ENCODE measurements at places on chromosomes 1 and 21.

DNA sequence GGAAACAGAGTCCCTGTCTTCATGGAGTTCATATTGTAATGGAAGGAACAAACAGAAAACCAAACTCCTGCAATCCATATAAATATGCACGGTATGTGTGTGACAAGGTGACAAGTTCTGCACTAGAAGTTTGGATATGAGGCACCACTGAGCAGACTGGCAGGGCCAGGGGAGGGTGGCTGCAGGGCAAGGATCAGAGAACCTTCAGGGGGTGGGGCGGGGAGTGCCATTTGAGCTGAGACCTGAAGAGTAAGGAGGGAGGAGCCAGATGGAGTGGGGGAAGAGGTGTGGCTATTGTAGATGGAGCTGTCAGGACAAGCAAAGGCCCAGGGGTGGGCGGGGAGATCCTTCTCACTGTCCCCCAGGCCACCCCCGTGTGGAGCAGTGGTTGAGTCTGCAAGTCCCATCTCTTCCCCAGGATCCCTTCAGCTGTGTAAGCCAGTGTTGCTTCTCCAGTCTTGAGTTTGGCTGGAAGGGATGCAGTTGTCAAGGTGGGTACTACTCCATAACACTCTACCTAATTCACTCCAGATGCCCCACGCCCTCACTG, 76.4 kb downstream of the ATP5PO start:
- no peak for DNase-seq

GRCh38 chr1:167722870-167723251, 1.1 kb downstream of the MPZL1 start:
- no peak for DNase-seq

DNA sequence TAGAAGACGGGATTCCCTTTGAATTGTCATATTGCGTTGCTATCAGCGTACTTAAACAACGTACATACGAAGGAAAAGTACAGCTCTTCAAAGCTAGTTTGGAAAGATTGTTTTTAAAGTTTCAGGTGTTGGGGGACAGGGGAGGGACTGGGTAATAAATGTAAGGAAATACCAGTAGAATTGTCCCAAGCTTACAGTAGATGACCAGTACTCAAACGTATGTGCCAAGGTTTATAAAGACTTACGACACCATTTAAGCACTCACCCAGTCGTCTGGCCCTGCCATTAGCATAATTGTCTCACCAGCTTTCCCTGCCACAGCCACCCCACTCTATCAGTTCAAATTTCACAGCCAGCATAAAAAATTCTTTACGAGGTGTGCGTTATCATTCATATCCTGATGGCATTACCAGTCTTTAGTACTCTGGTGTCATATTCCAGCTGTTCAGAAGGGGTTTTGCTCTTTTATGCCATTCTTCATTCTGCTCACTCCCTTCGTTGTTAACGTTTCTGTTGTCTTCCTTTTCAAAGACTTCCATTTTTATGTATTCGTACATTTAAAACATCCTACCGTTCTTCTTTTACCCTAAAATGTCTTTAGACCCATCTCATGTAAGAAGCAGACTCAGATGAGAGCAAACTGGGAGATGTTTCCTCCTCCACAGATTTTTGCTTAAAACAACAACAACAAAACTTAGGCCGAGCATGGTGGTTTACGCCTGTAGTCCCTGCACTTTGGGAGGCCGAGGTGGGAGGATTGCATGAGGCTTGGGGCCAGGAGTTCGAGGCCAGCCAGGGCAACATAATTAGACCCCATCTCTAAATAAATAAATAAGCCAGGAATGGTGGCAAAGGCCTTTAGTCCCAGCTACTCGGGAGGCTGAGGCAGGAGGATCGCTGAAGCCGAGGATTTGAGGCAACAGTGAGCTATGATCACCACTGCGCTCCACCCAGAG, 1.0 kb upstream of the HP1BP3 start:
- DNase-seq = peak; percentile 68

- no peak for DNase-seq
Observed at GRCh38 chr1:212669600-212669999, 30.0 kb downstream of the BATF3 start.

- DNase-seq = no peak
Observed at GRCh38 chr1:39003281-39003680, 12.2 kb downstream of the AKIRIN1 start.

DNA sequence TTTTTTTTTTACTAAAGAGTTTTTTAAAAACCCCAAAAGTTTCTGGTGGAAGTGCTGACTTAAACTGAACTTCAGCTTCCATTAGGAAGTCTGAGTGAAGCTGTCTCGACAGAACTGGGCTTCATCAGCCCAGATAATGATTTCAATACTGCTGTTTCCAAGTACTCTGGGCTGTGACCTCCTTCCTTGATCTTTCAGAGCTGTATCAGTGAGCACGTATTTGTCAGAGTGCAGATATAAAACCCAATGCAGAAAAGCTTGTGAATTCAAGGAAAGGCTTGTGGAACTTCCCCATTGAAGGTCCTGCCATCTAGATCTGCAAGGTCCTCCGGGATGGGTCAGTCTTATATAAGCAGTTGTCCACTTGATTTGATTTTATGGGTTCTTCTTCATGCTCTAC, 50.1 kb upstream of the RGS21 start:
- DNase-seq = no peak

DNA sequence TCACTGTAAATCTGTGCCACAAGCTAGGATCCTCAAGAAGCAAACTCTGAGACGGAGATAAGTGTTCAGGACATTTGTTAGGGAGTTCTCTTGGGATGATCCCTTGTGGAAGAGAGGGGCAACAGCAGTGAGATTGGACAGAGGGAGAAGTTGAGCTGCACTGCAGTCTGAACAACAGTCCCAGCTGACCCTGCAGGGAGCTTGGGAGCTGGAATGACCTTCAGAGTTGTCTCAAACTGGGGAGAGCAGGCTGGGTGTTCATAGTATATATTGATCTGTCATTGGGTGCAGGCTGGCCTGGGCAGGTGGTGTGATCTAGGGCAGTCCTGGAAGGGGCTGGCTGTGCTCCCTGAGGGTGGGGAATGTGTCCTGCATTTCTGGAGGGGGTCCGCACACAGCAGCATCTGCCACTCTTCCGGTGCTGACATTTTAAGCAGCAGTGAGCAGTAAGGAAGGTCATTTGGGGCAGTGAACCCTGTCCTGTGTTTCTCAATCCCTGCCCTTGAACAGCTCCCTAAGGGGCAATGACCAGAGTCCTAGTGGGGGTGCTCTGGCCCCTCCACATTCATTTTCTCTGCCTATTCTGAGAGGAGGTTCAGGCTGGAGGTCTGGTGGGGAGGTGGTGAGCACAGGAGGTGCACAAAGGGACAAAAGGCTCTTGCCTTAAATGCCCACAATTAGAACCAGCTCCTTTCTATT, 90.2 kb upstream of the PPM1J start:
- no peak for DNase-seq

GRCh38 chr1:85816606-85817005, 108.4 kb upstream of the ZNHIT6 start:
- no peak for DNase-seq

- no peak for DNase-seq
Observed at GRCh38 chr1:183106166-183106565, 79.9 kb upstream of the LAMC2 start.

- DNase-seq = no peak
Observed at GRCh38 chr1:67479146-67479891, 49.1 kb upstream of the SERBP1 start.

GRCh38 chr1:30995990-30996612, 69.4 kb downstream of the PUM1 start:
- no peak for DNase-seq

DNA sequence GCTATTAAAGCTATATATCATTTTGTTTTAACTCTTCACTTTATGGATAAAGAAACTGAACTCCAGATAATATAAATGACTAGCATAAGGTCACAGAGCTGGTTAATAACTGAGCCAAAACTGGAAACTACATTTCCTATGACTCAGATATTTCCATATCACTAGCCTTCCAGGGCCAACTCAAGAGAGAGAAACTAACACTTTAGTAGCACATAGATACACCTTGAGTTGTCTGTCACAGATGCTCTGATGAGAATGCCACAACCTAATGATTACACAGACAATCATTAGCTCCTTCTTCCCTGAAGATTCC, 40.7 kb downstream of the NME7 start:
- no peak for DNase-seq

DNA sequence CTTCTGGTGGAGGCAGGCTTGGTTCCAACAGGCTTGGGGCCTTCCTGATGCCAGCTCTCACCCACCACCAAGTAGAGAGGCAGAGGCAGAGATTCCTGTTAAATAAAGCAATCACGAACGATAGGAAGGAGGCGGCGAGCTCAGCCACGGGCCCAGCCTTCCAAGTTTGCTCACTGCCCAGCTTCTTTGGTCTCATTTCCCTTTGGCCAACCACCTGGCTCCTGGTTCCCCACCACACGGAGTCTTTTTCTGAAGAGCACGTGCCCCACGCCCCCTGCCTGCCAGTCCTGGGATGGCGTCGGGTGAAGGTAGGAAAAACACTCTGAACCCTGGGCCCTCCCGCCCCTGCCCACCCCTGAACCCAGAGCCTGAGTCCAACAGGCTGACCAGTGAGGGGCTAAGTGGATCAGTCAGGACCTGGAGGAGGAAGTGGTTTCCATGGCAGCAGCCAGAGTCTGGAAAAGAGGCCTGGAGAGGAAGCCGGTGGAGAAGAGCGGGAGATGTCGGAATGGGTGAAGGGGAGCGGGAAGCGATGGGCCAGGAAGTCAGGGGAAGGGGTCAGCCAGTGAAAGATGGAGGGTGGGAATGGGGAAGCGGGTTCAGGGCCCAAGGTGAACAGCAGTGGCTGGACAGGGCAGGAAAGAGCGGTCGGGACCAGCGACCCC, 158.2 kb upstream of the KLHDC7A start:
- peak; percentile 13 for DNase-seq

DNA sequence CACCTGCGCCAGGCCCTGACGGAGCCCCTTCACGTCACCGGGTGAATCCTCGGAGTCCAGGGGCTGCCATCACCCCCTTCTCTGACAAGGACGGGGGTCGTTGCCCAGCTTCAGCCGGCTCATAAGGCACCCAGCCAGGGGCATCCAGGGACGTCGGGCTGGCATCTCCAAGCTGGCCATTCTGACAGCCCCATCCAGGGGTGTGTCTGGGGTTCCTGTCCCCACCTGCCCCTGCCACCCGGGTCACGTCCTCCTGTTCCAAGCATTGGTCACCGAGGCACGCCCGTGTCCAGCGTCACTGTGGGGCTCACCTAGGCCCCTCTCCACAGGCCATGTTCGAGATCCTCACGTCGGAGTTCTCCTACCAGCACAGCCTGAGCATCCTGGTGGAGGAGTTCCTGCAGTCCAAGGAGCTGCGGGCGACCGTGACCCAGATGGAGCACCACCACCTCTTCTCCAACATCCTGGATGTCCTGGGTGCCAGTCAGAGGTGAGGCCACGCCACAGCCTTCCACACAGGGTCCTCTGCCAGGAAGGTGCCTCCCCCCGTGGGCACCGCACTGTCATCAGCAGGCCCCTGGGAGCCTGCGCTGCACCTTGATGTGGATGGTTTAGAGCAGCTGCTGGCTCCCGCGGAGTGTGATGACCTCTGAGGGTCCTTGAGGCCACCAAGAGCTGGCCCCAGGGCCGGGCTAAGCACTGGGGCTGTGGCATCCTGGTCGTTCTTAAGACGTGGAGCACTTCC, 14.8 kb downstream of the ARHGEF16 start:
- no peak for DNase-seq

DNA sequence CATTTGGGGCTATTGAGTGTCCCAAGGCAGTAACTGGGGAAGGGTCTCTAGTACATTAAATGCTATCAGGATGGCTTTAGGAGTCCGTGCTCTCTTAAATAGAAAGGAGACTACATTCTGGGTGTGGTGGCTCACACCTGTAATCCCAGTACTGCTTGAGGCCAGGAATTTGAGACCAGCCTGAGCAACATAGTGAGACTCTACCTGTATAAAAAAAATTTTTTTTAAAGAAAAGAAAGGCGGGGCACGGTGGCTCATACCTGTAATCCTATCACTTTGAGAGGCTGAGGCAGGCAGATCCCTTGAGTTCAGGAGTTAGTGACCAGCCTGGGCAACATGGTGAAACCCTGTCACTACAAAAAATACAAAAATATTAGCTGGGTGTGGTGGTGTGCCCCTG, 21.5 kb downstream of the OSBPL9 start:
- no peak for DNase-seq

GRCh38 chr1:114695430-114696058, at the start of gene AMPD1:
TSS of gene AMPD1 (minus strand) at chr1:114695546. CDS start at chr1:114695471, 75 bp downstream.
- peak; percentile 10 for DNase-seq

DNA sequence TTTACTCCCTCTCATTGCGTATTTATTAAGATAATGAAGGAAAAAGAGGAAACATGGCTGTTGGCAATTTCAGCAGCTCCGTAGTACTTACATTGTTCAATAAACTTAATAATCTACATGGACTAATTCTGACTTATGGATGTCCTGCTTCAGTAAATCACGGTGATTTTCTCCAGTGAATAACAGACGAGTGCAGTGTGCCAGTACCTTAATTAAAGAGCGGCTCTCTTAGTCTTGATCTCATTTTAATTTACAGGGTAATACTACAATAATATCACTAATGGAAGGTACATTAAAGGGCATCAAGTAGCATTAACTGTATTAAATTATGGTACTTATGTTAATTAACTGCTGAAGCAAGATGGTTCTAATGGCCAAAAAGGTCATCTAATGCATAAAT, 187.2 kb downstream of the NTNG1 start:
- no peak for DNase-seq

GRCh38 chr1:192958871-192959270, 100.3 kb downstream of the UCHL5 start:
- DNase-seq = no peak

- no peak for DNase-seq
Observed at GRCh38 chr1:29804181-29804899, 568.0 kb downstream of the PTPRU start.

GRCh38 chr1:11262171-11263049, at the start of gene MTOR:
TSS of gene MTOR (minus strand) at chr1:11262551. CDS start at chr1:11259409, 3,142 bp downstream.
- DNase-seq = peak; percentile 100

DNA sequence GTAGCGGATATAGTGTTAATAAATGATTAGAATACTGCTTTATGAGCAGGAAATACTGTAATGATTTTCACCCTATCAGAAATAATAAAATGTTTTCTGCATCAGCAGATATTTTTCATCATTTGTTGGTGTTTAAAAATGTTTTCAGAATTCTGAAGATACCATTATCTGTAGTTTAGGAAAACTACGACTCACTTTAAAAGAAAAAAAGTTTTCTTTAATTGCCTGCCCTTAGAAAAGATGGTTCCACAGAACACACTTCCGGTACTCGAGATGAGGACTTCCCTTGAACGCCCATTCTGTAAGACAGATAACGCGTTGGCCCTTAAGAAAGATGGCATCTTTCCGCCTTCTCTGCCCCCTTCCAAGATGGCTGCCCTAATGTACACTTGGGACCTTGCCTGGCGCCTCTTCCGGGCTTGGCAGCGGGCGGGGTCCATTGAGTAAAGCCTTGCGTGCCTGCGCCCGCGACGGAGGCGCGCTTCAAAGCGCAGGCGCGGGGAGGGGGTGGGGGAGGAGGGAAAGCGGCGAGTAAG, at the start of gene SZRD1:
Gene SZRD1 (plus strand): TSS at position 521 of the 536 bp plus-strand sequence. CDS start 16 bp downstream, outside the sequence.
- DNase-seq = peak; percentile 98

GRCh38 chr1:178961331-178961730, 64.4 kb upstream of the FAM20B start:
- DNase-seq = no peak

DNA sequence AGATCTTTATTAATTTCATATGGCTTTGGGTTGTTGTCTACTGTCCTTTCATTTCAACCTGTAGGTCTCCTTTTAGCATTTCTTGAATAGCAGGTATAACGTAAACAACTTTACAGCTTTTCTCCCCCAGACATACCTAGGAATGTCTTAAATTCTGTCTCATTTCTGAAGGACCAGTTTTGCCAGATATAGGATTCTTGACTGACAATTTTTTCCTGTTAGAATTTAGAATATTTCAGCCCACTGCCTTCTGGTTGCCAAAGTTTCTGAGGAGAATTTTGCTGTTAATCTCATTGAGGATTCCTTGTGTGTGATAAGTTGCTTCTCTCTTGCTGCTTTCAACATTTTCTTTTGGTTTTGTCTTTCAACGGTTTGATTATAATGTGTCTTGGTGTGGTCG, 60.1 kb downstream of the CCDC30 start:
- no peak for DNase-seq
